Right cardiac atrium (tissue), 5 donors: ENCODE measurements at places on chromosomes 6 and 20. TPM values are rescaled to one million over a fixed set of nuclear protein-coding genes. Genes with fewer than 3 reads are reported as not detected.

GRCh38 chr20:32358632-32358882 is 426 bp downstream of the ASXL1 start:
- DNase-seq = no peak

DNA sequence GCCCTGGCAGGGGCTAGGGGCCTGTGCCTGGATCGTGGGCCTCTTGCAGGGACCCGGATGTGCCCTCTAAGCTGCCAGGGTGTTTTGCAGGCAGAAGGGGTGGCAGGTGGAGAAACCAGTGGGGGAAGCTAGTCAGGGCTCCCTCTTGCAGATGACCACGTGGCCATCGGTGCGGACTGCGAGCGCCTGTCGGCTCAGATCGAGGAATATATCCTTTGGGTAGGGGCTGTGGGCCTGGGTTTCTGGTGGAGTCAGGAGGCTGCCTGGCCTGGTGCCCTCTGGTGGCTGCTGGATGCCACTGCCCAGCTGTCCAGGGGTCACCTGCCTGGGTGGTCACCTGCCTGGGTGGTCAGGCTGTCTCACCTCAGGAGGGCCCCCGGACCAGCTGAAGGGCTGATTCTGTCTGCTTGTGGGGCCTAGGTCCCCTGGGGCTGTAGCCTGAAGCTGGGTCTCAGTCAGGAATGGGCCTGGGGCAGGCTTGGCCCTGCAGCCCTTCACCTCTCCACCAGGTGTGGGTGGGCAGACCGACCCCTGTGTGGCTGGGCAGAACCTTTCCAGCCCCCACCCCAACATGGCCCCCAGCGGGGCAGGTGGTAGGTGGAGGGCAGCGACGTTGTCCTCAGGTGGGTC is 6.7 kb downstream of the TCEA2 start:
- DNase-seq = no peak

DNA sequence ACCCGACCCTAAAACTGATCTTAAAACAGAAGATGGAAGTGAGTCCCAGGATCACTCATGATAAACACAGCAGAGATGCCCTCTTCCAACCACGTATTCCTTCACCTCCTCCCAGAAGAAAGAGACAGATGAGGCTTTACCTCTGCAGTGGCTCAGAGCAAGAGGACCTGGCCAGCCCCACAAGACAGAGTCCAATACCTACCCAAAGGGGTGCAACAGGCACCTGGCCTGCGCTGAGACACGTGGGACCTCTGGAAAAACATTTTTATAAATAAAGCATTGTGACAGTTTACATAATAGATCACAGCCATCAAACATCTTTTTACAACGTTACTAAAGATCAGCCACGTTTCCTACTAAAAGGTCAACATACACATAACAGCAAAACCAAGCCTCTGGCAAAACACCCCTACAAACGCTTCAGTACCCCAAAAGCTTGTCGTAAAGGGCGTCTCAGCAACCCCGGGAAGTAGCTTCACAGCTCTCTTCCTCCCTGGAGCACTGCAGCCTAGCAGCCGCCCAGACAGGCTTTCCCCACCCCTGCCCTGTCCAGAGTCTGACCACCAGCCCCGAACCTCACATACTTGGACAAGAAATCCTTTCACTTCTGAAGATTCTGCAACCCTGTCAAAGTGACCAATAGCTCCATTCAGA is 2.9 kb downstream of the TAF4 start:
- no peak for DNase-seq

DNA sequence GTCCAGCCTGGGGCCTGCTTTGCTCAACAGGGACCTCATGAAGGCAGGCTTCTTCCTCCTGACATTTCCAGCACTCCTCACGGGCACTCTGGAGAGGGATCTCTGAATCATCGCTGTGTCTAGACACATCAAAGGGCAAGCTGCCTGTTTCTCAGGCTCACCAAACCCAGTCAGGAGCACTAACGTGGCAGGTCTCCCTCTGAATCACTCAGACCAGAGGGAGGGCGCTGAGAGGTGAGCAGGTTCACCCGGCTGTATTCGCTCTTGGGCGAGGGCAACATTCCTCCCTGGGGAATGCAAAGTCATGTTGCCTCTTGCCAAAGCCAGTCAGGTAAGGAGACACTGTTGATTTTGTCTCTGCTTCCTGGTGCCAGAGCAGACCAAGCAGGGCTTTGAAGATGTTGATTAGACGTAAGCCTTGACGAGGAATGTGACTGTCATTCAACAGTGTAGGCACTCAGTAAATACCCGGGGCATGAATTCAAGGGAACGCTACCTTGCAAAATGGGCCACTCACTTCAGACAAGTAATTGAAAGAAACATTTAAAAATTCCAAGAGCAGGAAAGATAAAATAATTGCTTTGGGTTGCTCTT is 50.1 kb downstream of the CYP24A1 start:
- DNase-seq = no peak

DNA sequence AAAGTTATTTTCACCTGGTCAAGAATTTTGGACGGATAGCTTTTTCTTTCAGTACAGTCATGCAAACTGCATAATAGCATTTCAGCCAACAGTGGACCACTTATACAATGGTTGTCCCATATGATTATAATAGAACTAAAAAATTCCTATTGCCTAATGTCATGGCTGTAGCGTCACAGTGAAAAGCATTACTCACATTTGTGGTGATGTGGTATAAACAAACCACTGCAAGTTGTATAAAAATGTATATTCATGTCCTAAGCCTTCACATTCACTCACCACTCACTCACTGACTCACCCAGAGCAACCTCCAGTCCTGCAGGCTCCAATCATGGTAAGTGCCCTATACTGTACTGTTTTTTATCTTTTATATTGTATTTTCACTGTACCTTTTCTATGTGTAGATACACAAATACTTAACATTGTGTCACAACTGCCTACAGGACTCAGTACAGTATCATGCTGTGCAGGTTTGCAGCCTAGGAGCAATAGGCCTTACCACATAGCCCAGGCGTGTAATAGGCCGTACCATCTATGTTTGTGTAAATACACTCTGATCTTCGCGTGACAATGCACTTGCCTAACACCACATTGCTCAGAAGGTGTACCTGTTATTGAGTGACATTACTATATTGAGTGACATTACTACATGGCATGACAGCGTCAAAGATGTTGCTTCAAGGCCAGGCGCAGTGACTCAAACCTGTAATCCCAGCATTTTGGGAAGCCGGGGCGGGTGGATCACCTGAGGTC is 17.9 kb downstream of the ABHD12 start:
- no peak for DNase-seq

DNA sequence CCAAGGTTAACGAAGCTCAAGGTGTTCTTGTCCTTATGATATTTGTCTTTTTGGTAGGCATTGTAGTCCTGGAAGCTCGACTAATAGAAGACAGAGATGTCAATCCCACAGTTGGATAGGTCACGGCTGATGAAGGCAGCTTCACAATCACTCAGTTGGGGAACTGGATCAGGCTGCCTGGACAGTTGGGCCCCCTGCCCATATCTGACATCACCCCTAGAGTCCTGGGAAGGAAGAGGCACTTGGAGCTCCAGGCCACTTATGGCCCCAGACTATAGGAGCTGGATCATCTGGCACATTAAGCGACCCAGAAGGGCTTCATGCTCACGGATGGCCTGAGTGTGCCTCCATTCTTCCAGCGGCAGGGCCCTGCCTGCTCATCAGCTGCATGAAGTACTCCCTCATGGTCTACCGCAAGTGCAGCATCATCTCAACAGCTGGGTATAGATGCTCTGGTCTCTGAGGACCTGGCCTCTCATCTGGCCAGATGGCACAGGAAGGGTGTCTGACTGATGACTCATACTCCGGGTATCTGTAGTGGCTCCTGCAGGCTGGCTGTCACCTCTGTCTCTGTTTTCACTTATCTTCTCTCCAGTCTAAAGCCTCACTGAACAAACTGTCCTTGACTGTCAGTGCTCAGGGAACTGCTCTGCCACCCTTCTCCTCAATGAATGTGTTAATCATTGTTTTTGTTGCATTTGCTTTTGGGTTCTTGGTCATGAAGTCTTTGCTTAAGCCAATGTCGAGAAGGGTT is 29.2 kb upstream of the SSR1 start:
- DNase-seq = peak; percentile 54

DNA sequence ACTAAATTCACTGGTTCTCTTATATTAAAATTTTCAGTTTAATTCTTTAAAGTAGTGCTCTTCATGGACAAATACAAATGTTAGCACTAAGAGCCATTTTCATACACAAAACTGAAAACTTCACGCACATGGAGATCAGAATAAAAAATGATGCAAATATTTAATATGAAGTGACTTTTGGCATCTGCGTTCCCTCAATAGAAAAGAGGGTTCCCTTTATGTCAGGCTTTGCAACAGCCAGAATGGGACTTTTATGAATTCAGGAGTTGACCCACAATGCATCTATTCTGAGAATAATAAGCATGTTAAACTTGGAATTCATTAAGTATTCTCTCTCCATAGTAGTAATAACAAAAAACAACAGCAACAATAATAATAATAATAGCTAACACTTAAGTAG is 125.8 kb downstream of the INSM1 start:
- no peak for DNase-seq

DNA sequence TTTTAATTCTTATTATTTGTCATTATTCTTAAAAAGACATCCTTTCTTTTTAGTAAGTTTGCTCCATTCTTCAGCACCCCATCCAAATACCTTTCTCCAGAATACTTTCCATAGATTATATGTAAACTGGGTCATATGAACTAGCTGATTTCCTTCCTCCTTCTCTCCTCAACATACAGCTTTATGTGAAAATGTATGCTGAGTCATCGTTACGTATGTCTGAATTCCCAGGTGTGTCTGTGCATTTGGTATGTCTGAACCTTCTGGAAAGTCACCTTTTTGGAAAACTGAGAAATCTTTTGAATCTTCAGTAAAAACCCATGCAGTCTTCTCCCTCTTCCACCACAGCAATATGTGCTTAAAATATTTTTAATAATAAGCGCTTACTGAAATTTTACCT is 264.5 kb downstream of the EYA4 start:
- no peak for DNase-seq

GRCh38 chr6:133817460-133818047 is 71.4 kb upstream of the TCF21 start:
- DNase-seq = peak; percentile 45

DNA sequence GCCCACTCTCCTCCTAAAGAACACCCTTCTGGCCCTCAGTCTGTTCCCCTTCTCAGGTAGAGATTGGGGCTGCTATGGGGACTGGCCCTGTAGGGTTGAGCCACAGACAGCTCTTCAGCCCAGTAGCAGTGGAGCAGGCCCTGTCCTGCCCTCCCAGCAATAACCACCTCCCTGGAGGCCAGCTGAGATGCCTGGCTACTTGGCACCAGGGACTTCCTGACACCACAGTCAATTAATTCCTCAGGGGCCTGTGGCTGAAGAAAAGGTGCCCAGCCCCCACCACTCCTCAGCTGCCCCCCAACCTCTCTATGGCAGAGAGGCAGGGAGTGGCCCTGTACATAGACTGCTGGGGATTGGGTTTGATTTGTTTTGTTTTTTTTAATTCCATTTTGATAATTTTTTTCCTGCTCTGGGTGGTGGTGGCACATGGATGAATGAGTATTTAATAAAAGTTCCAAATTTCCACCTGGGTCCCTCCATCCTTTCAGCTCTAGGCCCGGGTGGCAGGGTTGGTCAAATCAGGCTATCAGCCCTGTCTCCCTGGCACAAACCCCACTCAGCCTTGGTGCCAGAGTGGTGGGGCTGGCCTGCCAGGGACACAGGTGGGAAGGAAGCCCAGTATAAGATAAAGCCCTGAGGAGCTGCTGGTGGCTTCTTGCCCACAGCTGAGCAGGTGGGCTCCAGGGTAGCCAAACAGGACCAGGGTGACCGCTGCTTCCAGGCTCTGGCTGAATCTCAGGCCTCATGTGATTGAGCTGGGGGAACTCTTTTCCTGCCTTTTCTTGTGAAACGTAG is 1.9 kb upstream of the DEF6 start:
- no peak for DNase-seq

DNA sequence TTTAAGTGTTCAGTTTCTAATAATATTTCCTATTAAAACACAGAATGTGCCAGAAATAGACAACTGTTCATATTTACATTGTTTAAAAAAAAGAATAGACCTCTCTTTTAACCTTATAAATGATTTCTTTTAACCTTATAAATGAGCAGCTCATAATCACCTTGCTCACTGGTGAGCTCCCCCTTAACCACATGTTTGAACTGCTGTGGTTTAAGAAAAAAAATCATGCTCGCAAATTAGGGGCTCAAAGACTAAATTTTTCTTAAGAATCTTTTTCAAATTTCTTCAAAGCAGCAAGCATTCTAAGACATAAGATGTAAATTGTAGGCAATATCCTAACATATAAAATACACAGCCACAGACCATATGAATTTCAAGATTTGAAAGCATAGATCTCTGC is 32.8 kb downstream of the FAM8A1 start:
- DNase-seq = no peak

Gene PAX1
- total RNA-seq = not detected

Gene FNDC1
- 0.23 TPM for total RNA-seq

Gene MCM8
- total RNA-seq = 8.4 TPM

Gene SDC4
- total RNA-seq = 60.0 TPM

Gene LRRC73
- 2.3 TPM for total RNA-seq

Gene TRIM15
- not detected for total RNA-seq

Gene MUC21
- total RNA-seq = not detected

Gene MACROD2
- total RNA-seq = 3.8 TPM

Gene CCN6
- total RNA-seq = not detected
